ENCODE measurements at places on chromosomes 12 and 14.

DNA sequence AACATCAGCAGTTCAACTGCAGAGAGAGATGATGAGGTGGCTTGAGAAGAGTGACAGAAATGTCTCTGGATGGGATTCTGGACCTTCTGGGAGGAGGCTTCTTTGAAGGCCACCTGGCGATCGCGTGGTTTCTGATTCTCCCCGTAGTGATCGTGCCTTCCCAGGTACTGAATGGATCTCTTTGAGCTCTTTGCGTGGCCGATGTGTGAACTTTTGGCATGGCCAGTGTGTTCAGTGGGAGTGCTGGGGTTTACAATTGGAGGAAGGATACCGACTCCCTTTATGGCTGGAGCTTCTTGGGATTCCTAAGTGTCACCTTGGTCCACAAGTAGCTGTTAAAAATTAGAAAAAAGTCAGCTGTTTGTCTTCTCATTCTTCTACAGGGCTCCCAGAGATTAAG lies 374.7 kb downstream of the C12orf75 start:
- DNase-seq, result no peak

- DNase-seq, result no peak
Measured at GRCh38 chr12:105713606-105714305, 383.3 kb downstream of the C12orf75 start.

GRCh38 chr14:36509069-36509917 lies 10.7 kb downstream of the NKX2-1 start:
- no peak for DNase-seq

DNA sequence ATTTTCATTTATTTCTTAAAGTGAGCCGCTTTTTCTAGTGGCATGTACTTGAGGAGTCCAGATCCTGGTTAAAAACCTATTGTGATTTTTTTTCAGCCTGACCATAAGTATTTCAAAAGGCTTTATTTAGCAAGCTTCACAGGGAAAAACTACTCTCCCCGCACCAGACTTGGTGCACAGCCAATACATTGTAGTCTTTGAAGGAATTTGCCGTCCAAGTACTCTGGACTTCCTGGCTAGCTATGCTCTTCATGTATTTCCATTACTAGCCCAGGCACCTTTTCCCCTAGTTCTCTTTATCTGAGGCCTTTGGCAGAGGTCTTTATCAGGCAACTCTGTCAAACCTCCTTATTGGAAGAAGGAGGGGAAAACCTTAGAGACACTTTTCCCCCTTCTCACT lies 234.7 kb downstream of the CCDC91 start:
- no peak for DNase-seq

DNA sequence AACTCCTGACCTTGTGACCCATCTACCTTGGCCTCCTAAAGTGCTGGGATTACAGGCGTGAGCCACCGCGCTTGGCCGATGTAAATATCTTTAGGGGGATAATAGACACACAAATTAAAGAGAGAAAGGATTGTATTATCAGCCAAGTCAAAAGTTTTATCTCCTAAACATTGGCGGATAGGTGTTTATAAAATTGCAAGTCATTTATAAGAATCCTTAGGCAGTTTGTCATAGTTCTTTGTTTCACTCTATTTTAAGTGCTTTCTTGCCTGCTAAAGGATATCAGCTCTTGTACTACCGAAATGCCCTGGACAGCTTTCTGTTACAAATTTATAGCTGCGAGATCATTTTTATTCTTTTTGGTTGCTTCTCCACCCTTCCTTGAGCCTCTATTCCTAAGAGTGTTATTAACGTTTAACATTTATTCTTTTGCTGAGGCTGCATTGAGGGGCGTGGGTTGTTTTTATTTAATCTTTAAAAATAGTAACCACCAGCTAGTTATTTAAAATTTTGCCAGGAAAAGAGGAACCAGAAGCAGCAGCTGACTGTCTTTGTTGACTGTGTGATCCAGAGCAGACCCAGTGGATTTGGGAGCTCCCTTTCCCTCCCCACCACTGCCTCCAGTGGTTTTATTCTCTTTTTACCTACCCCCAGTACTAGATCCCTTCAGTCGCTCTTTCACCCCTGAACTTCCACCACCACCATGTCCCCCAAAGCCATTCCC lies 106.4 kb downstream of the DIP2B start:
- no peak for DNase-seq

DNA sequence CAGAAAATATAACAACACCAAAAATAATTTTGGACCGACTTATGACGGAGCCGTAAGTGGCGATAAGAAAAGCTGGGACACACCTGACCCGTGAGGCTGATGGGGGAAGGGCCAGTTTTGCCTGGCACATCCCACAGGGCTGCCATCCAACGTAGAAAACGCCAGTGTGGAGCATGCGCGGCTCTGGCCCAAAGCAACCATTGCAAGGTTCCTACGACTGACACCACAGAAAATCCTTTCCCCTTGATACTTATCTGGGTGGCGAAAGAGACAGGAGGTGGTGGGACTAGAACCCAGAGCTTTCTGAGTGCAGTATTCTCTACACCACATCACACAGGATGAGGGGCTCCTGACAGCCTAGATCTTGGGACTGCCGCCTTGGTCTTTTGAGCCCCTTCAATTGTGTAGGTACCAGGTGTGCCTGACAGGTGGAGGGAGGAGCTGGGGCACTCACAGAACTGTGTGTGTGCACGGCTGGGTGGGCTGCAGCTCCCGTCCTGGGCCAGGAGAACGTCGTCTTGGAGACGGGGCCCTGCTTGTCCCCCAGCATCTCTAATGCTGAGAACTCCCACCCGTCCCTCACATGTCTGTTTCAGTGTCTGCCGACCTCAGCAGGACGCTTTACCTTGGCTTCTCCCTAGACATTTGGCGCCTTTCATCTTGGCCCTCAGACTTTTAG lies 17.4 kb upstream of the CACNA2D4 start:
- DNase-seq, result no peak

DNA sequence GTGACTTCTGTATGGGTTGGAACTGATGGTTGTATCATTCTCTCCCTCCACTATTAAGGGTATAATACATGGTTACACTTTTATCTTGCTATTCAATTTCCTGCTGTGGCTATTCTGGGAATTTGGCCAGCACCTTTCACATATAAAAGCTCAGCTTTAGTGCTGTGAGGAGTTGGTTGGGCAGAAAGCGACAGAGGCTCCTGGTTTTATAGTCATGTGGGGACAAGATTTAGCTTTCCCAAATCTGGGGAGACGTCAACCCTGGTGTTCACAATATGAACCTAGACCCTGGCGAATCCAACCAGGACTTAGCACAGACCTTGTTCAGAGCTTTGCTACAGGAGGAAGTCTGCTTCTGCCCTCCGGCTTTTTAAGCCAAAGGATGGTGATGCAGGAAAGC lies 36.5 kb downstream of the FOS start:
- no peak for DNase-seq

GRCh38 chr12:119735079-119735478 lies 67.1 kb downstream of the PRKAB1 start:
- DNase-seq, result no peak

DNA sequence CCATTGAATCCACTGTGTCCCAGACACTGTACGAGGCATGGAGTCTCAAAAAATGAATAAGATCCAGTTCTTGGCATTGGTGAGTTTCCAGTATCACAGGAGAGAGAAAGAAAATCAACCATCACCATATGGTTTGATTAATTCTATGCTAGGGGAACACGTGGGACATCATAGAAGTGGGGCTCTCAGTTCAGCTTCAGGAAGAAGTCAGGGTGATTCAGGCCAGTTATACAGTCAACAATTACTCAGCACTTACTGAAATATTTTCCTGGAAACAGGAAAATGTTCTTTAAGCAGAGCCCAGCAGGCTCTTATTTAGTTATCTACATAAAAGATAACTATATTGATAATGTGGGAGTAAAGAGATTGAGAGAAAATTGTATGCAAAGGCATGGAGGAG lies 407.2 kb downstream of the NOVA1 start:
- no peak for DNase-seq

DNA sequence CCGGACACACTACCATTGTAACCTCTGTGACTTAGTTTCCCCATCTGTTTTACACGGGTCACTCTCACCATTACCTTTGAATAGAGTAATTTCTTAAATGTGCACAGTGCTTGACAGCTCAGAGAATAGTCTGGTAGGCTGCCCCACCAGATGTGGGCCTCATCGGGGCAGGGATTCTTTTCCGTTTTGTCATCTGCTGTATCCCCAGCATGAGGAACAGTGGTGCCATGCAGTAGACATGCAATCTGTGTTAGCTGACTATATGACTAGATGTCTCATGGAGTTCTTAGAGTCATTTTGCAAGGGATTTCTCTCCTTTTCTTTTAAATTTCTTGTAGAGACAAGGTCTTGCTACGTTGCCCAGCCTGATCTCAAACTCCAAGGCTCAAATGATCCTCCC lies 44.9 kb upstream of the PLEKHG3 start:
- no peak for DNase-seq

DNA sequence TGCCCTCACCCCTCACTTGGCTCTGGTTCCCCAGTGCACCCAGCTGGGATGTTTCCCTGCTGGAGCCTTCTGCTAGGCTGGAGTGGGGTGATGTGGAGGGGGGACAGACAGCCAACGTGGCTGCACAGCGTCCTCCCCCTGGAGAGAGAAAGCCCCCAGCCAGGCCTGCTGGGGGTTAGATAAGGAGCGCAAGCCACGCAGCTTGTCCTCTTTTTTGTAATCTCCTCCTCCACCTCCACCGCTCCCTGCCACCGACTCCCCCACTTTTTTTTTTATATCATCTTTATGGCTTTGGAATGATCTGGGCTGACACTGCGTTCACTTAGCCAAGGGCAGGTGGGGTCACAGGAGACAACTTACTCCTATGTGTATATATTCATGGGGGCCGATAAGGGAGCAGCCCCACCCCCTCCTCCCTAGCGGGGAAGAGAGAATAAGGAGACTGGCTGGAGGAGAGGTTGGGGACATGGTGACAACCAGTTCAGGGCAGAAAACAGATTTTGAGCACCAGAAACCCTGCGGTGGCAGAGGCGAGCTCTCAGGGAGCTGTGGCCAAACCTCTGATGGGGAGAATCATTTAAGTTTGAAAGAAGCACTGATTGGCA lies 169.9 kb upstream of the LHX5 start:
- DNase-seq, result no peak

- DNase-seq, result no peak
Measured at GRCh38 chr14:64944041-64944440, 1.5 kb upstream of the GPX2 start.

- no peak for DNase-seq
Measured at GRCh38 chr14:65972891-65973290, 513.3 kb upstream of the CCDC196 start.

DNA sequence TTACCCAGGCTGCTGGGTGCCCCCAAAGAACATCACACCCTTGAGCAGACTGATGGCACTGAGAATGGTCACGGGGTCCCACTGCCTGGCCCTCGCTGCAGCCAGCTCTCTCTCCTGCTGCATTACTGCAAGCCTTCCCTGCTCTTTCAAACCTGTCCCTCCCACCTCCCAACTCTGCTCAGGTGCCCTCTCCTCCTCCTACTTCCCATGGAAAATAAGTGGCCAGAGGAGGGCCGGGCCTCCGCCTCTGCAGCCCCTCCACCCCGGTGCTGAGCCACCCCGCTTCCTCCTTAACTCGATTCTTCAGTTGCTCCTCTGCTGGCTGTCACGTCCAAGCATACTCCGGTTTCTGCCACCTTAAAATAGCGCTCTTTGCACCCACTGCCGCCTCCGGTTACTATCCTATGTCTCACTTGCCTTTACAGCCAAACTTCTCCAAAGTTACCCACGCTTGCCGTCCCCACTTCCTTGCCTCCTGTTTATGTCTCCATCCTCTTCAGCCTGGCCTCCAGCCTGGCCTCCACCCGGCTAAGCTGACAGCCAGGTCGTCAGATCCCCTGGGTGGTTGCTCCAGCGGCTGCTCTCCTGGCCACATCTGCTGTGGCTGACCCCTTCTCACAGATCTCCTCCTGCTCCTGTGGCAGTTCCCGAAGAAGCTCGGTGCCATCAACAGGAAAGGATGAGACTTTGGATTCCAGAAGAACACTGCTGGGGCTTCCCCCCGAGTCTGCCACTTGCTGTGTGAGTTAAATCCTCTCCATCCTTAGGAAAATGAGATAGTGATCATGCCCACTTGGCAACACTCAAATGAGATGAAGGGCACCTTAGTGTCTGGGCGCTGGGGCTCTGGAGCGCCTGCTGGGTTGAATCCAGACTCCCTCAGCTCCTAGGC lies 7.7 kb downstream of the SMIM41 start:
- no peak for DNase-seq

Data from stimulated activated CD4-positive, alpha-beta T cell treated with anti-CD3 and anti-CD28 coated beads, Interleukin-1b, Interleukin-23, amount 100 ng/mL, for 1 hour (primary cell).